Ovary (tissue), 10 donors: ENCODE measurements at places on chromosomes 3 and 15. TPM values are rescaled to one million over a fixed set of nuclear protein-coding genes. Genes with fewer than 3 reads are reported as not detected.

- peaks cover 20% of the 10 kb centered on the region for H3K4me1 ChIP-seq
- peak overlapping the region; percentile 81 for H3K4me3 ChIP-seq
- H3K36me3 ChIP-seq = no peaks in the 10 kb centered on the region
Observed at GRCh38 chr3:184336547-184337398, 627 bp upstream of the FAM131A start.

- H3K27ac ChIP-seq = no peak overlapping the region
- H3K36me3 ChIP-seq = no peaks in the 10 kb centered on the region
- H3K4me1 ChIP-seq = peaks cover 39% of the 10 kb centered on the region
- no peak overlapping the region for H3K4me3 ChIP-seq
- DNase-seq = no peak
Observed at GRCh38 chr15:68618394-68618793, 39.6 kb downstream of the CORO2B start.

DNA sequence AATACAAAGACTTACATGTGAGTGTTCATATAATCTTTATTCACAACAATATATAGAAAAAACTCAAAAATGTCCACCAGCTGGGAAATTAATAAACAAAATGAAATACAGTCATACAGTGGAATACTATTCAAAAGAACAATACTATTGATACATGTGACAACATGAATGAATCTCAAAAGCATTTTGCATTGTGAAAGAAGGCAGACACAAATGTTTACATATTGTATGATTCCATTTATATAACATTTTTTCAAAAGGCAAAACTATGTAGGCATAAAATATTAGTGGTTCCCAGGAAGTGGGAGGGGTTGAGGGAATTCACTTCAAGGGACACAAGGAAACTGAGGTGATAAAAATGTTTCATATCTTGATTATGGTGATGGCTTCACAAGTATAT is 303.2 kb downstream of the CTNNB1 start:
- no peak for DNase-seq
- H3K27me3 ChIP-seq = no peaks in the 10 kb centered on the region
- no peak overlapping the region for H3K27ac ChIP-seq
- no peaks in the 10 kb centered on the region for H3K4me1 ChIP-seq

- H3K4me3 ChIP-seq = no peak overlapping the region
- no peak for DNase-seq
- H3K4me1 ChIP-seq = no peaks in the 10 kb centered on the region
- H3K27me3 ChIP-seq = no peaks in the 10 kb centered on the region
Observed at GRCh38 chr3:45759851-45760250, 36.5 kb downstream of the SLC6A20 start.

DNA sequence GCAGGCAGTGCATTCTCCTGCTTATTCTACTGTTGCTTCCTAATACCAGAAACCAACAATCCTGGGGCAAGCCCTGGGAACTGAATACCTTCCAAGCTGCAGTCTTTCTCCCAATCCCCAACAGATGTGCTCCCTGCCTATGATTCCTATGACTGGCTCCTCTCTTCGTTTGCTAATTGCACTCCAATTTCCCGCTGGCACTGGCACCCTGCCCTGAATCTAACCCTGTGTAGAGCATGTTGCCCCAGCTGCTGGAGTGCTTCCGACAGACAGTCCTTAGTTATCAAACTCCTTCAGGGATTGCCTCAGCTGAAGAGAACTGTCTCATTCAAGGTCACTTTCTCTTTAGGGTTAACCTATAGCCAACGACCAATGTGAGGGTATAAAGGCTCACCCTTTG is 214.1 kb downstream of the NECTIN3 start:
- H3K36me3 ChIP-seq = no peaks in the 10 kb centered on the region
- no peak overlapping the region for H3K27ac ChIP-seq
- no peaks in the 10 kb centered on the region for H3K4me1 ChIP-seq

DNA sequence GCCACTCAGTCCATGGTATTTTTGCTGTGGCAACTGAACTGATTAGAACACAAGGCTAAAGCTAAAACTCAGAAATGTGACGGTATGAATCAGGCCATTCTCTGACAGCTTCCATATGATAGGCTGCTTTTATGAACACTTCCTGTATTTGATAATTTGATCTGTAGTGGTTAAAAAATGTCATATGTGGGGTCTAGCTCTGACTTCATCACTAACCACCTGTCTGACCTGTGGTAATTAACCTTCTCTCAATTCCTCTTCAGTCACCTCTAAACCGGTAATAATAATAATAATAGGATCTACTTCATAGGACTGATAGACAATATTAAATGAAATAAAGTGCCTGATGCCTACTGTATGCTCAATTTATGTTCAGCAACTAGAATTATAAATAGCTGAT is 223.2 kb downstream of the MBNL1 start:
- H3K36me3 ChIP-seq = no peaks in the 10 kb centered on the region
- no peaks in the 10 kb centered on the region for H3K27me3 ChIP-seq

- H3K4me1 ChIP-seq = no peaks in the 10 kb centered on the region
- H3K4me3 ChIP-seq = no peak overlapping the region
- H3K27ac ChIP-seq = no peak overlapping the region
- no peaks in the 10 kb centered on the region for H3K27me3 ChIP-seq
- no peak for DNase-seq
- H3K36me3 ChIP-seq = no peaks in the 10 kb centered on the region
Observed at GRCh38 chr3:159163656-159164055, 361.8 kb downstream of the MFSD1 start.

DNA sequence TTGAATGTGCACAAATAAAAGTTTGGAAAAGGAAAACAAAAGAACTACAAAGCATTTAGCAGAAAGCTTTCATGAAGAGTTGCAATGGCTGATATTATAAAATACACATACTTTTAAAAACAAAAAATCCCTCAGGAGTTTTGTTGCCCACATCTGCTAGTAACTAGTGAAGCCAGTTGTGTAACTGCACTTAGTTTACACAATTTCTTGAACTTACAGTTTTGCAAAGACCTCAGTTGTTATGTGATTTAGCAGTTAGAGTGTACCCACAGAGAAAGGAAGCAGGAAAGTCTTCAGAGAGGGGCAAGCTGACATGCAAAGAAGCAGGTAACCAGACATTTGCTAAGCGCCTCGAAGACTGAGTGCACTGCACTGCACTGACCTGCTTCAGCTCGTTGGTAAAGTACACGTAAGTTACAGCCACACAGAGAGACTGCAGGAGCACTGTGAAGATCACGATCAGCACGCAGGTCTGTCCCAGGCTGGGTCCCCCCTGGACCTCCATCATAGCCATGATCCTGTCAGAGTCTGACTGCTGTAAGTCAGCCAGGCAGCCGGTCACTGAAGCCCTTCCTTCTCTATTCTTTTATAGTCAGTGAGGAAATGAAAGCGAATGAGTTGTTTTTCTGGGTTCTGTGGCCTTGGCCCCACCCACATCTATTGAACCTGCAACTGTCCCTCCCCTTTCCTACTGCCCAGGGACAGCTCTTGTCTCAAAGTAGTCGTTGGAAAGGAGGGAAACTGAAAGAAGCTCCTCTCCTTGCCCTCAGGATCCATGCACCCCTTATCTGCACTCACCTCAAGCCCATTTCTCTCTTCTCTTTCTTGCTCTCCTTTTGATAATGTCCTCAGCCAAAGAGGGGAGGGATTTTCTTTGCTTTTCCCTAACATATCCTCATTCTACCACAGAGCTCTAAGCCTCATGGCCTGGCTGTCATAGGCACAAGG is at the start of gene TNFSF10:
Gene TNFSF10 (minus strand): TSS at position 560 of the 948 bp plus-strand sequence. CDS start 46 bp downstream, at position 514.
- peak; percentile 64 for DNase-seq
- H3K36me3 ChIP-seq = no peaks in the 10 kb centered on the region
- H3K27me3 ChIP-seq = no peaks in the 10 kb centered on the region
- H3K4me1 ChIP-seq = peaks cover 2% of the 10 kb centered on the region

- H3K27me3 ChIP-seq = no peaks in the 10 kb centered on the region
- H3K4me1 ChIP-seq = no peaks in the 10 kb centered on the region
- H3K27ac ChIP-seq = no peak overlapping the region
- no peaks in the 10 kb centered on the region for H3K36me3 ChIP-seq
Observed at GRCh38 chr3:98552232-98553020, 20.6 kb downstream of the GPR15 start.

DNA sequence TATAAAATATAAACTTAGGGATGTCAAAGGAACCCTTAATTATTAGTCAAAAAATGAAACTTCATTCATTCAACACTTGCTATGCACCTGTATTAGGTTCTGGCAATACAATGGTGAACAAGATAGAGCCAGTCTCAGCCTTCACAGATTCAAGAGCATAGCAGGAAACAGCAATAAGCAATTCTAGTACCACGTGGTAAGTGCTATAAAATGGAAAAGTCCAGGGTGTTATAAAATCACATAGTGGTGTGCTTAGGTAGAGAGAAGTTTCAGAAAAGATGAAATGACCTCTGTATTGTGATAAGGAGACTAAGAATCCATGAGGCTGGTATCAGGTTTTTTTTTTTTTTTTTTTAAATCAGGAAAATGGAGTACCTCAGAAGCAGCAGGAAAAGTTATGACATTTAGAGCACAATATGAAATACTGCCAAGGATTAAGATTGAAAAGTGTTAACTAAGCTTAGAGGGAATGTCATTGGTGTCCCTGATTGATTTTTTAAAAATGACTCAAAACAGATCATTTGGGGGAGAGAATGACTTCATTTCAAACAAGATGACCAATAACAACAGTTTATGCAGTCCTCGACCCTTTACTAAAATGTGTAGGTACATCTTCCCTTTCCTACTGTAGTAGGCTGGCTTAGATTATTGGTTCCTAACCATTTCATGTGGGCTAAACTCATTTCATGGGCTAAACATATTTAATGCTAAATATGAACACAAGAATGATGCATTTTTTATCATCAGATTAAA is 5.0 kb downstream of the TOMM70 start:
- no peaks in the 10 kb centered on the region for H3K36me3 ChIP-seq
- peaks cover 9% of the 10 kb centered on the region for H3K4me1 ChIP-seq
- H3K4me3 ChIP-seq = no peak overlapping the region

DNA sequence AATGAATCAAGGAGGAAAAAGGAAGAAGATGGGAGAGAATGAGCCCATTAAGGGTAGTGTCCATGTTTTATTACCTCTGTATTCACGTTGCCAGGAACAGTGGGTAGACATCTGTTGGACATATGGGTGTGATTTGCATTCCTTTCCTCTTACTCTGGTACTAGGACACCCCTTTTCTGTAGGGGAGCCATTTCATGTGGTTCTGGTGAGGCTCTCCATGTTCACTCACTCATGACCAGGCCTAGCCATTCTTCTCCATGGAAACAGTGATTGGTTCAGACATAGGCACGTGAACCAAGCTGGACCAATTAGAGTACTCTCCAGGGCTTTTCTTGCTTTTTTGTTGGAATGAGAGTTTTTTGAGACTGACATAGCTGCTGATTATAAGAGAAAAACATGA is 39.6 kb upstream of the PDCD6IP start:
- no peaks in the 10 kb centered on the region for H3K36me3 ChIP-seq
- no peaks in the 10 kb centered on the region for H3K4me1 ChIP-seq
- H3K27ac ChIP-seq = no peak overlapping the region
- no peaks in the 10 kb centered on the region for H3K27me3 ChIP-seq
- no peak for DNase-seq

GRCh38 chr3:138089091-138089490 is 26.3 kb downstream of the DZIP1L start:
- H3K4me3 ChIP-seq = no peak overlapping the region
- no peak overlapping the region for H3K27ac ChIP-seq
- H3K4me1 ChIP-seq = no peaks in the 10 kb centered on the region
- H3K36me3 ChIP-seq = no peaks in the 10 kb centered on the region
- H3K27me3 ChIP-seq = no peaks in the 10 kb centered on the region

GOLGA8K gene
- 1.8 TPM for total RNA-seq

FGF7 gene
- total RNA-seq = 71.8 TPM

TICRR gene
- total RNA-seq = 0.25 TPM

DNAH12 gene
- total RNA-seq = 0.45 TPM

TTLL13 gene
- total RNA-seq = not detected

SPRED1 gene
- total RNA-seq = 23.7 TPM

NOX5 gene
- total RNA-seq = 0.38 TPM
